ENCODE measurements at places on chromosomes 3 and 15. TPM values are rescaled to one million over a fixed set of nuclear protein-coding genes. Genes with fewer than 3 reads are reported as not detected.

IL12A gene
- 4.1 TPM for total RNA-seq

ZNF660 gene
- 1.7 TPM for total RNA-seq

SOX14 gene
- total RNA-seq = not detected

GOLGA6L4 gene
- total RNA-seq = 1.2 TPM

PLSCR4 gene
- total RNA-seq = 18.1 TPM

GPR87 gene
- not detected for total RNA-seq

WDR82 gene
- 70.7 TPM for total RNA-seq

GMNC gene
- total RNA-seq = 0.11 TPM

CDHR4 gene
- 0.12 TPM for total RNA-seq

PLA2G4D gene
- total RNA-seq = not detected

RBPMS2 gene
- under 0.01 TPM for total RNA-seq

CA12 gene
- 128 TPM for total RNA-seq

CFAP44 gene
- total RNA-seq = 2.1 TPM

All from uterine smooth muscle cell (primary cell).